ENCODE measurements at places on chromosomes 1 and 21.

DNA sequence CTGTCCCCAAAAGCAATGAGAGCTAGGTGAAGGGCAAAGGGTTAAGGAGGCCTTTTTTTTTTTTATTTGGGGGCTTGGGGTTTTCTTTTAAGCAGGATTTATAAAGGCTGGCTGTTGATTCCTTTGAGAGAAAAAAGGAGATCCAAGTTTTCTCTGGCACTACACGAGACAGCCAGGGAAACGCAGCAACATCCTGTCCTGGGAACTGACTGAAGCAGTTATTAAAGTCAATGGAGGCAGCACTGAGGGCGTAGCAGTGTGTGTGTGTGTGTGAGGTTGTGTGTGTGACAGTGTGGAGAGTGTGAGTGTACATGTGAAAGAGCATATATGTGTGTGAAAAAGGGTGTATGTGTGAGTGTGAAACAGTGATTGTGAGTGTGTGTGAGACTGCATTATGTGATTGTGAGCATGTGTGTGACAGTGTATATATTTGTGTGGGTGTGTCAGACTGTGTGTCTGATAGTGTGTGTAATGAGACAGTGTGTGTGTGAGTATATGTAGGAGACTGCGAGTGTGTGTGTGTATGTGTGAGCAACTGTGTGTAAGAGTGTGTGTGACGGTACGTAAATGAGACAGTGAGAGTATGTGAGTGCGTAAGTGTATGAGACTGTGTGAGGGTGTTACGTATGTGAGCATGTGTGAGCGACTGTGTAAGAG is 65.9 kb upstream of the TIAM1 start:
- DNase-seq, result no peak

GRCh38 chr21:29403922-29404538 is 105.3 kb downstream of the BACH1 start:
- DNase-seq, result no peak

DNA sequence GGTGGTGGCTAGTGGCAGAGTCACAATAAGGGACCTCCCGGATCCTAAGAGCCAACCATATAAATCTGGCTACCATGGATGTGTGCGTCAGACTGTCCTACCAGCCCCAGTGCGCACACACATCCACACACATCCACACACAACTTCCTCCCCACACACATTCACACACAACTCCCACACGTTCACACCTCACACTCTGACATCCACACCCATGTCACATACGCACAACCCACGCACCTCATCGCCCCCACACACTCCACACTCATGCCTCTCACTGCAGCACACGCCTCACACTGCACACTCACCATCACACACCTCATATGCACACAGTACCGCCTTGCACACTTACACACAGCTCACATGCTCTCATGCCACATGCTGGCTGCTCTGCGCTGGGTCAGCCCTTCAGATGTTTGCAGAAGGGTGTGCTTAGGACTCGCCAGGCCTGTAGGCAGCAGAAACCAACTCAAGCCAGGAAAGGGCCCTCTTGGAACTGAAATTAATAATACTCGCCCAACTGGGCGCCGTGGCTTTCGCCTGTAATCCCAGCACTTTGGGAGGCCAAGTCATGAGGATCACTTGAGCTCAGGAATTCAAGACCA is 3.0 kb downstream of the LDLRAD2 start:
- no peak for DNase-seq

DNA sequence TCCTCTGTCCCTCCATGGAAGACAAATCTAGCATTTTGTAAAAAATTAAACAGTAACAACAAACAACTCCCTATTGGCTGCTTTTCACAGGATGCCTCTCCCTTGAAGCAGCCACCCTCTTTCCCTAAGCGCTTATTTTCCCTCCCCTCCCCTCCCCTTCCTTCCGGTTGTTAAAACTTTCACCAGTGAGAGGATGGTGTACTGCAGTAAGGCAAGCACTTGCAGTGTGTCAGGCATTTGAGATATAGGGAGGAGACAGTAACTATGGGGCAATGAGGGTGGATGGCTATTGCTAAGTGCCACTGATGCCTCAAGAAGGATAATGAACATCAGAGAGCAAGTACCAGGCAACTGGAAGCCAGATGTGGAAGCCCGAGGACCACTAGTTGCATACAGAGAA is 19.1 kb upstream of the KIAA1614 start:
- DNase-seq, result no peak

DNA sequence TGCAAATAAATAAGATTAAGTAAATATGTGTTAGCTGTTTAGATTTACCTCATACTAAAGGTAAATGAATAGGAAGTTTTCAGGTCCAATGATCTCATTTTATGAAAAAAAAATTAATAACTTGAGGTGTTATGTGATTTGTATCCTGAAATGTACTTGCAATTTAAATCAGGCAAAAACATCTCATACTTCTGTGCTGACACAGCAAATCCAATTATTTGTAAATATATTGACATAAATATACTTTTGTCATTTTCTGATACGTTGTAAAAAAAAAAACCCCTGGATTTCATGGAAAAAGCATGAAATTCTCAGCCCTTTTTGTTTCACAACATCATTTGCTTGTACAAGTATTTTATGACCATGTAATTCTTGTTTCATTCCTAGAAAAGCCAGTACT is 184.1 kb upstream of the NCAM2 start:
- no peak for DNase-seq

DNA sequence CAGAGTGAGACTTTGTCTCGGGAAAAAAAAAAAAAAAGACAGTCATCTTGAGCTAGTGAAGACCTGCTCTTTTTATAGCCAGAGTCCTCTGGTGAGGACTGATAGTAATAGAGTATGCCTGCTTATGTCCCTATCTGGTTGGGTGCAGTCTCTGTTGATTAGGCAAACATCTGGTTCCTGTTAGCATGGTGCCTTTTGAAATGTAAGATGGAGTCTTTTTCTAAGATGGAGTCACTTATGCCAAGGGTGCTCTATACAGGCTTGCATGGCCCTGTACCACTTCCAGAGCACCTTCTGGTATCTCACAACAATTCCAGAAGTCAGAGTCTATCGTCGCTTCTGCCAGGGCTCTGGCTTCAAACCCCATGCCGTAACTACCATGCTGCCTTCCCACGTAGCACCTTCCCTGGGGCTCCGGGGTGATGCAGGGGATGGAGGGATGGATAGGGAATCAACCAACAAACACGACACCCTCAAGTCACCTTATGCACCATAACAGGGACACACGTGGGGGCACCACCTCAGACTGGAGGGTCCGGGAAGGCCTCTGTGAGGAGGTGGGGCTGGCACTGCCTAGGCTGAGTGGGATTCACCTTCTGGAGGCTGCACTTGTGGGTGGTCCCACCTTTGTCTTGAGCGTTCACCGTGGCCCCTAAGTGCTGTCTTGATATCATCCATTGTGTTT is 11.6 kb upstream of the PADI6 start:
- DNase-seq, result no peak

GRCh38 chr1:201739492-201740085 is 89.4 kb upstream of the IPO9 start:
- peak; percentile 16 for DNase-seq

GRCh38 chr1:231630558-231631205 is 4.1 kb downstream of the DISC1 start:
- DNase-seq, result no peak

DNA sequence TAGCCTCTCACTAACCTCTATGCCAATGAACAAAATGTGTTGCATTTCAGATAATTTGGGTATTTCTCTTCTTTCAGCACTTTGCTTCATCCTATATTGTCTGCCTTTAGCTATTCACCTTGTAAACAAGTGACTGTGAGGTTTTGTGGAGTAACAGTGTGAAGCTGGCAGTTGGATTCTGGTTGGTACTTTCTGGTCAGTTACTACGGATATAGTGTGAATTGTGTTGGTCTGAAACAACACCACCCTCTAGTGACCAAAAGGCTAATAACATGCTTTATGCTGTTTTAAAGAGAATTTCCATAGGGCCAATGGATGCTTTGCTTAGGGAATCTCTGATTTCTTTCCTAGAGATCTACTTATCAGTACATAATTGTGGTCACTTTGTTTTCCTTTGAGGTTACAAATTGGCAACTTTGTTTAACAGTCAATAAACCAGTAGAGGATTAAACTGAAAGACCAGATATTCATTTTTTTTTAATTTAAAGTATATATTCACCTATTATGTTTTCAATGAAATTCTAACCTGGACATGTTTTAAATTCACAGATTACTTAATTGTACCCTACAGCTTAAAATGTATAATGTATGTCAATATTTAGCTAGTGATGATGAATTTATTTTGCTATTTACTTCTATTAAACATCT is 2.5 kb upstream of the PTGER3 start:
- DNase-seq, result no peak

GRCh38 chr1:24517898-24518297 is 15.3 kb downstream of the RCAN3 start:
- DNase-seq, result no peak

- peak; percentile 6 for DNase-seq
Measured at GRCh38 chr21:36079010-36079649, 9.3 kb downstream of the CBR1 start.

GRCh38 chr1:208173749-208174148 is 70.4 kb downstream of the PLXNA2 start:
- DNase-seq, result no peak

DNA sequence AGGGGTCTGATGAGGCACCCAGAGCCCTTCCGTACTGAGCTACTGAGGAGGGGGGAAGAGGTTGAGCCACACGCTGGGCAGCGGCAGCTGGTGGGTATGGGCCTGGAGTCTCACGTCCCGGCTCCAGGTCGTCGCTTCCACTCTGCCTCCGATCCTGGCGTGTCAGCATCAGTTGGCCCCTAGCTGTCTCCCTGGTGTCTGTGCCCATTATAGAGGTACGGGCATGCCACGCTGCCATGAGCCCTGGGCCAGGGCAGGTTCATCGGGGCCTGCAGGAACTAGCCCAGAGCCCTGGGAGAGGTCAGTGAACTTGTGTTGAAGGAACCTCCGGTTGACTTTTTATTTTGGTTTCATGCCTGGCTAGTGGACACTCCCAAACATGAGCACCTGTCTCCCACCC is 18.2 kb downstream of the COQ8A start:
- no peak for DNase-seq

DNA sequence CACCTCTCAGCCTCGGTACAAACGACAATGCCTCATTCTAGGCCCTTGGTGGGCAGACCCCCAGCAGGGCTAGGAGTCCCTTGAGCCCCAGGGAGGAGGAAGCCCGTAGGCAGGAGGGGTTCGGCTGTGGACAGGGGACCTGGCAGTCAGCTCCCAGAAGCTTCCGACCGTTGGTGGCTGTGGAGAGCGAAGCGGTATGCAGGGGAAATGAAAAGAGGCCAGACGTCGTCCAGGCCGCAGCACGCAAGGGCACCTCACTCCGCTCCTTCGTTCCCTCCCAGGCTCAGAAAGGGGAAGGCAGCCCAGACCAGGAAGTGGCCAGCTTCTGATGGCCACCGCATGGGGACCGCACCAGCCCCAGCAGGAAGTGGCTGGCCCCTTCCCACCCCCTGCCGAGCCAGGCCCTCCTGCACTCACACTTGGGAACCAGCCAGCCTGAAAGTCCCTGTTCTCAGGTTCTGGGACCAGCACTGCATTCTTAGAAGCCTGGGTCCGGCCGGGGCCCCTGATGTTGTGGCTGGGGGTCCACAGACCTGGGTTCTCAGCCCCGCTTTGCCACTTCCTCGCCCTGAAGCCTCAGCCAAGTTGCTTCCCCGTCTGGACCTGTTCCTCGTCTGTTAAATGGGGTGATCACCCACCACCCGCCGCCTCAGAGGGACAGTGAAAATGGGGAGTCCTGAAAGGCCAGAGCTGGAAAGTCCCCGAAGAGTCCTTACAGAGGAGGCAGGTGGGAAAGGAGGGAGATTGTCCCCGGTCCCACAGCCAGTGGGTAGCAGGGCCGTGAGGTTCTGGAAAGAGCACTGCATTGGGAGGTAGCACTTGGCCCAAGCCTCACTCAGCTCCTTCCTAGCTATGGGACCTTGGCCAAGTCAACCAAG is 104.0 kb upstream of the RUNX3 start:
- DNase-seq, result no peak

- DNase-seq, result no peak
Measured at GRCh38 chr1:99745061-99745460, 21.4 kb downstream of the FRRS1 start.

DNA sequence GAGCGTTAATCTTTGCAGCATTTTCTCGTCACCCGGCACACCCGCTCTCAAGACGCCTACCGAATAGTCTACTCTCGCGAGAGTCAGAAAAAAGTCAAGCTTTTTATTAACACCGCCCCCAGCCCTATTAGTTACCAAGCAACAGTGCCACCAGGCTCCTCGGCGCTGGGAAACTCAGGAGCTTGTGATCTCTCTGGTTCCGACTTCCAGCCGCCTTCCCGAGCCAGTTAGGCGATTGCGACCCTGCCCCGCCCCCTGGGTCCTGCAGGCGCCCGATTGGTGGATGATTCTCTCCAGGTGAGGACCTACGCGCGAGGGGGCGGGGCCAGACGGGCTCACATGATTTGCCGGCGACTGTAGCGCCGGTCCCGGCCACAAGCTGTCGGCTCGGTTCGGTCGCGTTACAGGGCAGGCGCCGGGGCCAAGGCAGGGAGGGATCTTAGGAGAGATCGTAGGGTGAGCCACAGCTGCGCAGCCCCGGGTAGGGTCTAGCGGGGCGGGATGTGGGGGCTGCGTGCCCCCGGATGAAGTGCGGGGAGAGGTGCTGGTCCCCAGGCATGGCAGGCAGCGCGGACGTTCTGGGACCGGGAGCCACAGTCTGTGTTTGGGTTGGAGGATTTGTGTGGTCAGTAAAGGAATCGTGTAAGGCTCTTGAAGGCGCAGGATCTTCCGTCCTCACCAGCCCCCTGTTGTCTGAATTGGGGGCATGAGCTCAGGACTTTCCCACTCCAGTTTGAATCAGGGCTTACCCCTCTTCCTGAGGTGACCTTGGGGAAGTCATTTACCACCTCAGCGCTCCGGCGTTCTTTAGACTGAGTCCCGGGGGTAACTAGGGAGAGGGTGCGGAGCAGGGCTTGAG is at the start of gene PFKFB2:
Gene PFKFB2, plus strand, starts transcription at position 365 of the 859 bp plus-strand sequence. CDS start 1,443 bp downstream, outside the sequence.
- peak; percentile 90 for DNase-seq

DNA sequence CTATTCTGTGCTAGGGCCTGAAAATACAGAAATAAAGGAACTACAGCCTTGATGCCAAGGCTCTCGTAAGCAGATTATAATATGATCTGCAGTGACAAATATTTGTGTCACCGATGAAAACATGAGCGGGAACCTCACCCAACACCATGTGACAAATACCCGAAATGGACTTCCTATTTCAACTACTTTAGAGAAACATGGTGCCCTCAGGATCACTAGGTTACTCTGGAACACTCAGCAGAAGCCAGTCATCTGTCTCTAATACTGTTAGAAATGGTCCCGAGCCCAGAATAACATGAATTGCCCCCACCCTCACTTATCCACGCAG is 463 bp upstream of the VAMP3 start:
- DNase-seq, result no peak

DNA sequence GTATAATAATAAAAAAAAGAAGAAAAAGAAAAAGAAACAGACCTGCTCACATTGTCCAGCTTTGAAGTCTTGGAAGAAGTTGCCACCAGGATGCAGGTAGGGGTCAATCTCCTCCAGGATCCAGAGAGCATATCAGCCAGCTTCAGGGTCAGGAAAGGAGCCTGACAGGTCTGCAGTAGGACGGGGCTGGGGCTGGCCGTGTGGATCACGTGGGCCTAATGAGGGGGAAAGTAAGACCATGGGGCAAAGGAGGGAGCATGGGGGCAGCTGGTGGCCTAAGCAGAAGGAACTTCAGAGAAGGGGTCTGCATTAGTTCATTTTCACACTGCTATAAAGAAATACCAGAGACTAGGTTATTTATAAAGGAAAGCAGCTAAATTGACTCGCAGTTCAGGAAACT is 19.3 kb upstream of the SMYD3 start:
- DNase-seq, result no peak

GRCh38 chr1:30345491-30346130 is 377.8 kb downstream of the MATN1 start:
- no peak for DNase-seq

Measured in stimulated activated CD4-positive, alpha-beta T cell treated with anti-CD3 and anti-CD28 coated beads, TNF-alpha, amount 100 ng/mL, for 24 hours (primary cell).